ENCODE measurements at places on chromosomes 5 and 9.
A peak's percentile ranks its signal among the peaks of the same experiment; 100 is the strongest.

GRCh38 chr5:58504766-58505165 is 13.5 kb downstream of the GAPT start:
- no peak for DNase-seq

GRCh38 chr5:103465891-103466290 is 96.7 kb downstream of the NUDT12 start:
- no peak for DNase-seq

DNA sequence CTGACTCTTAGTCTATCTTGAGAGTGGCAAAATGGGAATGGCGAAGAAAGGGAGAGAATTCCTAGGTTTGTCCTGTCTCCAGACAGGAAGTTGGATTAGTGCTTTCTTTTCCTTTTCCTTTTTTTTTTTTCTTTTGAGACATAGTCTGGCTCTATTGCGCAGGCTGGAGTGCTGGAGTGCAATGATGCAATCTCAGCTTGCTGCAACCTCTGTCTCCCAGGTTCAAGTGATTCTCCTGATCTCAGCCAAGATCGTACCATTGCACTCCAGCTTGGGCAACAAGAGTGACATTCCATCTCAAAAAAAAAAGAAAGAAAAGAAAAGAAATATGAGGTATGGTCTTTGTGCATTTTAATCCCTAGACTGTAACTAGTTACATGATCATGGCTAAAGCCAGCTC is 12.6 kb upstream of the KIF27 start:
- DNase-seq: no peak

GRCh38 chr5:141605523-141606277 is 13.1 kb downstream of the DIAPH1 start:
- peak; percentile 68 for DNase-seq

- no peak for DNase-seq
Observed at GRCh38 chr9:68844157-68844556, 139.1 kb downstream of the PIP5K1B start.

- no peak for DNase-seq
Observed at GRCh38 chr5:150710165-150710564, 9.3 kb upstream of the RBM22 start.

- DNase-seq: no peak
Observed at GRCh38 chr5:124957063-124957462, 210.6 kb upstream of the ZNF608 start.

DNA sequence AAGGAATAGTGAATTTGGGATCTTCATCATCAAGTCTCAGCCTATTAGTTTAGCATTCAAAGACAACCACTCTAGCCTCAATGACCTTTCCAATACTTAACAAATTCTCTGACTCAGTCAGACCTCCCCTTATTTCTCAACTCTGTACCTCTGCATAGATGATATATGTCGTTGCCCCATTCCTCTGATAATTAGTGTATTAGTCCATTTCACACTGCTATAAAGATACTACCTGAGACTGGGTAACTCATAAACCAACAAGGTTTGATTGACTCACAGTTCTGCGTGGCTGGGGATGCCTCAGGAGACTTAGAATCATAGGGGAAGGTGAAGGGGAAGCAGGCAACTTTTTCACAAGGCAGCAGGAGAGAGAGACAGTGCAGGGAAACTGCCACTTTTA is 8.9 kb downstream of the MRPL22 start:
- DNase-seq: no peak

DNA sequence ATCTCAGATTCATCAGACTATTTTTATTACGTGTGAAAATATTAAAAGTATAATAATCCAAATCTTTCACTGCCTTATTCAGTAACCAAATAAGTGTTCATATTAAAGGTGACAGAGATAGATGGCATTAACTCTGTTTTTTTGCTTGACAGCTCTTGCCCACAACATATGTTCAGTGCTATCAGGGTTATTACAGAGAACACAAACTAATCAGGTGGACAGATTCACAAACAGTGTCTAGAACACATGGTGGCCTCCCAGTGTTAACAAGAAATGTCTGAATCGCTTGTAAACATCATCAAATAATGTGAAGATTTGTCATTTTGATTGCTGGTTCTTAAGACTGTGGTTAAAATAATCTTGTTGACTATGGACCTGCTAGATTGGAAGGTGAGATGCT is 609.1 kb upstream of the GRAMD2B start:
- DNase-seq: no peak

GRCh38 chr9:91740701-91741100 is 209.3 kb downstream of the ROR2 start:
- no peak for DNase-seq

GRCh38 chr9:13983607-13984006 is 330.3 kb downstream of the NFIB start:
- no peak for DNase-seq

GRCh38 chr9:35726931-35727330 is 5.1 kb downstream of the TLN1 start:
- DNase-seq: no peak

DNA sequence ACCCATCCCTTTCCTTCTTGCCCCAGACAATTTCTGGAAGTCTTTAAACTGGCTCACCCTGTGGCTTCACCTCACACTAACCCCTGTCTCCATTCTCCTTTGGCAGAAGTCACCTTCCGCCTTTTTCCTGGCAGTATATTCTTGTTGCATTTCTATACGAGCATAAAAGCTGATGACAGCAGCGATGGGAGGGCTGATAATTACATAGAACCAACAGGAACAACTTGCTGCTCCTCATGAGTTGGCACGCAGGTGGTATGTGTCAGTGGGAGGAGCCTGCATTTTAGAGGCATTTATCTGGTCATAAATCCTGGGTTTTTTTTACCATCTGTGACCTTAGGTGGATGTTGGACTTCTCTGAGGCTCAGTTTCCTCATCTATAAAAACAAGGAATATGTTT is 61.4 kb upstream of the CKMT2 start:
- no peak for DNase-seq

- no peak for DNase-seq
Observed at GRCh38 chr5:168423478-168423877, 62.8 kb upstream of the RARS1 start.
